ENCODE measurements at places on chromosomes 12 and 14.

DNA sequence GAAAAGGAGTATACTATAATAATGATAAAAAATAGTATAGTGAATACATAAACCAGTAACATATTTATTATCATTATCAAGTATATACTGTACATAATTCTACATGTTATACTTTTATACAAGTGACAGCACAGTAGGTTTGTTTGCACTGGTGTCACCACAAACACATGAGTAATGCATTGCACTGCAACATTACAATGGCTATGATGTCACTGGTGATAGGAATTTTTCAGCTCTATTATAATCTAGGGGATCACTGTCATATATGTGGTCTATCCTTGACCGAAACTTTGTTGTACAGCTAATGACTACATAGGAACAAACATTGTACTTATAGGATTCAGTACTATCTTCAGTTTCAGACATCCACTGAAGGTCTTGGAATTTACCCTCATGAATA is 165.8 kb upstream of the SYT1 start:
- no peak for DNase-seq

DNA sequence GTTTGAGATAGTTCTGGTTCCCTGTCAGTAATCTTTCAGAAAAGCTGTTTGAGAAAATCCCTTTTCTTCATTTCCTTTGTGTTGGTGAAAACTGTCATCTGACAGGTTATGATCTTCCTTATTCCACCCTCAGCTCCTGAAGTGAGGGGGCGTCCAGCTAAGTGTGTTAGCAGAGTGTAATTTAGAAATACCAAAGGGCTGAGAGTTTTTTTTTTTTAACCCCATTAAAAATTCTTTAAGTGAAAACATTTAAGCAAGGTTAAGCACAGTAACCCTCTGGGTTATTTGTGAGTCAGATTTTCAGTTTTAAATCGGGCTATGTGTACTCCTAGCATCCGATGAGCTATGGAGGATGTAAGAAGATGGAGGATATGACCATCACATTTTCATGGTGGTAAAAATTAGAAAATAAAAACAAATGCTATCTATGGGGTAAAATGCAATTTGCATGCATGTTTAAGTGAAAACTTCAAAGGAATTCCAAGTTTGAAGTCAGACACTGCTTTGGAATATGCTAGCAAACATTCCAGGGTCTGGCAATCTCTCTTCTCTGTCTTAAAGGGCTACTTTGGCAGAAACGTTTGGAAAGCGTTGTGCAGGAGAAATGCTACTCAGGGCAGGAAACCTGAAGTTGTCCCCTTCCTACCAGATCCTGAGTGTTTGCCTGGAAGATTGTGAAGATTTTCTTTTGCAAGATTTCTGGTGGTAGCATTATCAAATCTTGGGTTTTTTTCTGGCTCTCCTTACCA is 197.0 kb upstream of the PRICKLE1 start:
- DNase-seq = no peak

GRCh38 chr14:104227806-104228205 is 89.4 kb downstream of the KIF26A start:
- no peak for DNase-seq

- no peak for DNase-seq
These were observed 1.2 kb downstream of the KCNK10 start for GRCh38 chr14:88321692-88322503.

DNA sequence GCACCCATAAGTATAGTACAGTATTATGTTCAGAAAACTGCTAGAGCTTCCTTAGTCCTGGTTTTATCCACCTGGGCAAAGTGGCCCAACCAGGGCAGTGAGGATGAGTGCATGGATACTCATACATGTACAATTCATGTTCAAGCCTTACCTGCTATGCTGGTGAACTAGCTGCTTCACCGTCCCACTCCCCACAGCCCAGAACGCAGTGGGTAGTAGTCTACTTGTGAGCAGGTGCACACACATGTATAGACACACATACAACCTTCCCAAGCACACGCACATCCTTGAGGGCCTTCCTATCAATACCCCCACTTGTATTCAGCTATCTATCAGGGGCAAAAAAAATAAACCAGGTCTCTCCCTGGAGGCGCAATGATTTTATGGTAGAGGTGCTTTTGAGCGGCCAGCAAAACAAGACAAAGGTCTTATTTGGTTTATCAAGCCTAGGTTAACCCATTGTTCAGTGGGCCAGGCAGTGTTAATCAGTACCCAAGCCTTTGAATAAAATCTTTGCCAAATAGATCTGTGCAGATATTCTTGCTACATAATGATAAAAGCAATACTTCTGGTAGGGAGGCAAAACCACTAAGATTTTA is 69.8 kb downstream of the ZFP36L1 start:
- DNase-seq = no peak

- DNase-seq = peak; percentile 53
These were observed 7.5 kb downstream of the ITGA5 start for GRCh38 chr12:54411391-54412241.

GRCh38 chr14:99540196-99541032 is 59.2 kb downstream of the CCNK start:
- DNase-seq = no peak
